ENCODE measurements at places on chromosomes 6 and 20.

GRCh38 chr6:122947355-122947754, 48.7 kb upstream of the CLVS2 start:
- DNase-seq, result no peak

- DNase-seq, result no peak
Observed at GRCh38 chr6:90068264-90068663, 174.0 kb downstream of the GJA10 start.

DNA sequence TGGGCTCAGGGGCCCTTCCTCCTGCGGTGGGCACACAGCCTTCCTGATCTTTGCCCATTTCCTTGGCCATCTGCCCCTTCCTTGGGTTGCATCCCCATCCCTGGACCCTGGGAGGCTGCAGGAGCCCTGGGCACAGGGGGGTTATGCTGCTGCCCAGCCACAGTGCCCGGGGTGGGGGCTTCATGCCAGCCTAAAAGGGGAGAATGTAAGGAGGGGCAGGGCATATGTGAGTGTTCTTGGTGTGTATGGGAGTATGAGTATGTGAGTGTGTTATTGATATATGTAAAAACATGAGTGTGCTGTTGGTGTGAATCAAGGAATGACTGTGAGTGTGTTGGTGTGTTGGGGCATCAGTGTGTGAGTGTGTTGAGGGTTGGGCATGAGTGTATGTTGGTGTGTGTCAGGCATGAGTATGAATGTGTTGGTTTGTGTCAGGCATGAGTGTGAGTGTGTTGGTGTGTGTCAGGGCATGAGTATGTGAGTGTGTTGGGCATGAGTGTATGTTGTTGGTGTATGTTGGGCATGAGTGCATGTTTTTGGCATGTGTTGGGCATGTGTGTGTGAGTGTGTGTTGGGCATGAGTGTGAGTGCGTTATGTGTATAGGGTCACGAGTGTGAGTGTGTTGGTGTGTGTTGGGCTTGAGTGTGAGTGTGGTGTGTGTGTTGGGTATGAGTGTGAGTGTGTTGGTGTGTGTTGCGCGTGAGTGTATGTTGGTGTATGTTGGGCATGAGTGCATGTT, 14.7 kb upstream of the CST8 start:
- DNase-seq, result no peak

GRCh38 chr6:139680819-139681218, 306.4 kb upstream of the CITED2 start:
- DNase-seq, result no peak

DNA sequence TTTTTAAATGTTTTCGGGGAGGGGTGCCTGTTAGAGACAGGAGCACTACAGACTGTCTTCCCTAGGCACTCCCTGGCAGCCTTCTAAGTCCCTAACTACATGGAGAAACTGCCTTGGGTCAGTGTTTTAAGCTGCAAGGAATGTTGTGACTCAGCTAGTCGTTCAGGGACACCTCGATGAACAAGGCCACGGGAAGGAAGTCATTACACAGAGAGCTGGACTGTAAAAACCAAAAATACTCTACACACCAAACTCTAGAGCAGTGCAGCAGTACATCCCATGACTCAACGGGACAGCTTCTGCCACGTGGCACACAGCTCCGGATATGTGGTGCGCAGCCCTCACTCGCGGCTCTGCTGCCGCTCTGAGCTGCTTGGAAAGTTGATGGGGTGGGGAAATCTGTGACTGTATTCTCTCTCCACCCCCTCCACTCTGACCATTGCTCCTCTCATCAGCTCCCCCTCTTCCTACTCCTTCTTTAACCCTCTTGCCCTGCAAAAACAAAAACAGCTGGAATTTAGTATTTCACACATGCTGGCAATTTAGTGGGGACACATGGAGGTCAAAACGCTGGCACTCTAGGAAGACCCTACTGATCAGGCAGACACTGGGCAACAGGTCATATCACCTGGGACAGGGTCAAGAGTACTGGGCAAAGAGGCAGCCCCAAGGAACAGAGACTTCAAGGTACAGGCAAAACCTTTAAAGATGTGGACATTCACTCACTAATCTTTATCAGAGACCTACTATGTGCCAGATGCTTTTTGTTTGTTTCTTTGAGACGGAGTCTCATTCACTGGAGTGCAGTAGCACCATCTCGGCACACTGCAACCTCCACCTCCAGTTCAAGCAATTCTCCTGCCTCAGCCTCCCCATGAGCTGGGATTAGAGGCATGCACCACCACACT, 10.9 kb upstream of the LPIN3 start:
- no peak for DNase-seq

DNA sequence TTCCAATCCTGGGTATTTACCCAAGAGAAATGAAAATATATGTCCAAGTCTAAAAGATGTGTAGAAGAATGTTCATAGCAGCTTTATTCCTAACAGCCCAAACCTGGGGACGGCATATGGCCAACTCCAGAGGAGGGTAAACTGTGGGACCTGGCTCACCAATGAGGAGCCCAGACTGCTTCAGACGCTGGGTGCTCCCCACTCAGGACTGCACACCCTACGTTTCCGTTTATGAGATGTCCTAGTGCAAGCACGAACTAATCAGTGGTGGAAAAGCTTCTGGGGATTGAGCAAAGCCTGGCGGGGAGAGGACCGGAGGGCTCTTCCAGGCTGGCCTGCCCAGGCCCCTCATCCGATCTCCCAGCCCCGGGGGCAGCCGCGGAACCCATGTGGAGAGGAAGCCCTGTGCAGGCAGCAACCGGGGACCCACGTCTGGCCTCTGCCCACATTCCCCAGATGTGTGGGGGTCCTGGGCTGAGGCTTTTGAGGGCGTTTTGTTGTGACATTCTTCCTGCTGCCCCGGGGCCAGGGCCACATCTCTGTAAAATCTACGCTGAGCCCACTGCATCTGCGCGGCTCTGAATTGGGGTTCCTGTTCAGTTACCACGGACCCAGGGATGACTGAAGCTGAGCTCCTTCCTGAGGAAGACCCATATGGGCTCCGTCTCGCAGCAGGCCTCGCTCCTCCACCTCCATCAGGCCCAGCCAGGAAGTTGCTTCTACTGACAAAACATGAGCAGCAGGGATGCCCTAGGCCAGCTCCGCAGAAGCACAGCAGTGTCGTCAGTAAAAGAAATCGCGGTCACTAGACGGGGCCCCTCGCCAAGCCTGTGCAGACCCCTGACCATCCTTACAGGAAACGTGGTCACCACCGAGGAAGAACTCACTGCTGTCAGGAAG, 188.0 kb downstream of the DLL1 start:
- DNase-seq, result peak; percentile 25

DNA sequence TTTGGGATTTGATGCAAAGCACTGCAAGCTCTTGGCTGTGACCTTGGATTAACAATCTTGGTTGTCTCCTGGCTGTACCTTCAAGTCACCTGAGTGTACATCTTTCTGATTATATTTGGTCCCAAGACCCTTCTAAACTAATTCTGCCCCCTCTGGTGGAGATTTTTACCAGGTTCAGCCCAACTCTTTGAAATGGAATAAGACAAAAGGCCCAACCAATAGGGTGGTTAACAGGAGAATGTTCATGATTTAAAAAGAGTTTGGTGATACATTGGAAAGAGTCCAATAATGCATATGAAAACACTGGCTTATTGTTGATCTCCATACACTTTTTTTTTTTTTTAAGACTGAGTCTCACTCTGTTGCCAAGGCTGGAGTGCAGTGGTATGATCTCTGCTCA, 77.5 kb upstream of the CD83 start:
- no peak for DNase-seq

DNA sequence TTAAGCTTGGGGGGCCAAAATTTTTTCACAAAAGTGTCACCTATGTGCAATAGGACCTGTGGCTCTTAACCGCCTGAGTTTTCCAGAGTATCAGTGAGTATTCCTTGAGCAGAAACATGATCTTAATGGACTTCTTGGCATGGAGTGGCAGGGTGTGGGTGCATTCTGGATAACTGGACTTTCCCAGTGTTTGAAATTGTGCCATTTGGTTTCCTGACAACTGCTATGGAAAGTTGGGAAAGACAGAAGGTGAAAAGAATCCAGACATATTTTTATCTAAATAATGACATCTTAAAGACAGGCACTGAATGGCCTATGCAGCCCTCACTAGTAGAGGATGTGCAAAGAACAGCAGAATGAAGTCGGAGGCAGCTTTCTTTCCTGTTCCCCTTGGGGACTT, 34.3 kb upstream of the ADTRP start:
- no peak for DNase-seq

GRCh38 chr6:160960839-160961238, 30.7 kb upstream of the MAP3K4 start:
- DNase-seq, result no peak

GRCh38 chr20:38197217-38197616, 32.1 kb upstream of the TGM2 start:
- DNase-seq, result no peak

DNA sequence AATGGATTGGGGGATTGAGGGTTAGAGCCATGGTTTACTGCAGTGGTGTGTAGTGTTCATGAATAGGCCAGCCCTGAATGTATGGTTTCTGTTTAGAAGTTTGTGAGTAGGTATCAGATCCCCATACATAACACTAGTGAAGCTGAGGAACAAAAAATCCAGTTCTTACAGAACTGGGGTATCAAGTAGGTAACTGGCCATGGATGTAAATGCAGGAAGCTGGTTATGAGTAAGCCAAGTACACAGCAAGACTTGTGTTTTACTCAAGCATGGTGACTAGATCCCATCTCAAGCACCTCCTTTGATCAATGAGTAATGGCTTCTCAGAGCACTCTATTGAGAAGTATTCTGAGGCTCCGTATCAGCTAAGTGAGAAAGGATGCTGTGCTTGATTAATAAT, 613.7 kb upstream of the FLRT3 start:
- DNase-seq, result no peak

DNA sequence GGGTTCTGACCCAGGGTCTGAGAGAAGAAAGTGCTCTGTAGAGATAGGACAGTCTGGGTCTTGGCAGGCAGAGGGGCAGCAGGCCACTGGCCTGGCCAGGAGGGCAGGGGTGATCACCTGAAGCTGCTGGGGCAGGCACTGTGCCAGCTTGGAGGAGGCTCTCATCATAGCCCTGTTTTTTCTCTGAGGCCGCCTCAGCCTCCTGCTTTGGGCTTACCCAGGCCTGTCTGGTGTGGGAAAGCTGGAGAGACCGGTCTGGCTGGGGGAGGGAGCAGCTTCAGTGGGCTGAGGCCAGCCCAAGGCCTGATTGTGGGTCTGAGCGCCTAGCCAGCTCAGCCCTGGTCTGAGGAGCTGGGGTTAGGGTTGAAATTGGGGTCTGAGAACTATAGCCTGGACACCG, 3.9 kb downstream of the LPIN3 start:
- DNase-seq, result no peak

DNA sequence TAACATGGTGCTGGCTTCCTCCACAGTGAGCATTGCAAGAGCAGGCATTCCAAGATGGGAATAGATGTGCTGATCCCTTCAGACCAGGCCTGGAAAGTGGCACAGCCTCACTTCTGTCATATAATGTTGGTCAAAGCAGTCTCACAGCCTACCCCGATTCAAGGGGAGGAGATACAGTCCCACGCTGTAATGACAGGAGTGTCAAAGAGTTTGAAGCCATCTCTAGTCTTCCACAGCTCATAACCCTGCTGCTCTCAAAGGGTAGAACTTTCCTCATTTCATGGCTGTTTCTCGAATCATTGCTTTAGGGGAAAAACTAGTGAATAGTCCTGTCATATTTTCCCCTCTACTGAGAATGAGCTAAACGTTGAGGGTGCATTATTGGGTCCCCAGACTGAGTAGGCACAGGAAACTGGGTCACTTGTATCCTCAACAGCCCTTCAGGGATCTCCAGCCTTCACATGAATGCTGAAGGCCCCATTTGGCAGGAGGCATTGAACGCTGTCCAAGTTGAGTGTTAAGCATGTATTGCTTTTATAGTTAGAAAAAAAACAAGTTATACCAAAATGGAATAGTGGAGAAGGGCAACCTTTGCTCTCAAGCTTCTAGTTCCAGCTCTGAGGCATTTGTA, 27.3 kb downstream of the DTD1 start:
- no peak for DNase-seq
